ENCODE measurements at places on chromosomes 5 and 9. TPM values are rescaled to one million over a fixed set of nuclear protein-coding genes. Genes with fewer than 3 reads are reported as not detected.

Gene THBS4
- not detected for total RNA-seq

Gene GBA2
- total RNA-seq, result 121 TPM

Gene PIP5K1B
- 0.06 TPM for total RNA-seq

Gene ITK
- total RNA-seq, result not detected

Gene PCAT7
- total RNA-seq, result 0.13 TPM

Gene CCL21
- total RNA-seq, result 0.76 TPM

Gene CTSV
- 0.76 TPM for total RNA-seq

Gene BARHL1
- total RNA-seq, result not detected

Gene TOR1B
- 31.9 TPM for total RNA-seq

Gene PCDHB13
- 3.3 TPM for total RNA-seq

Gene SLC6A3
- total RNA-seq, result not detected

Gene MYMK
- not detected for total RNA-seq

Gene PARP8
- total RNA-seq, result 1.2 TPM

Gene SLC22A4
- 4.7 TPM for total RNA-seq

Gene C5
- 2.3 TPM for total RNA-seq

Gene TRIM32
- total RNA-seq, result 10.0 TPM

Gene GPR151
- not detected for total RNA-seq

Gene TEX48
- not detected for total RNA-seq

Gene MARCOL
- not detected for total RNA-seq

Gene MPDZ
- total RNA-seq, result 128 TPM

Gene MEIKIN
- not detected for total RNA-seq

Gene ZNF483
- 0.81 TPM for total RNA-seq

Gene PCDHGC4
- total RNA-seq, result 0.49 TPM

Gene LCN2
- total RNA-seq, result not detected

Gene CDHR2
- total RNA-seq, result under 0.01 TPM

Gene C9orf50
- under 0.01 TPM for total RNA-seq

Gene FAM221B
- total RNA-seq, result not detected

Gene PAX5
- total RNA-seq, result not detected

Gene PCSK5
- 2.5 TPM for total RNA-seq

Gene SIT1
- total RNA-seq, result not detected

Gene OBP2B
- total RNA-seq, result not detected

Gene TMEM215
- total RNA-seq, result not detected

Gene BTNL3
- not detected for total RNA-seq
